ENCODE measurements at places on chromosomes 1 and 21. TPM values are rescaled to one million over a fixed set of nuclear protein-coding genes. Genes with fewer than 3 reads are reported as not detected.
A peak's percentile ranks its signal among the peaks of the same experiment; 100 is the strongest.

DNA sequence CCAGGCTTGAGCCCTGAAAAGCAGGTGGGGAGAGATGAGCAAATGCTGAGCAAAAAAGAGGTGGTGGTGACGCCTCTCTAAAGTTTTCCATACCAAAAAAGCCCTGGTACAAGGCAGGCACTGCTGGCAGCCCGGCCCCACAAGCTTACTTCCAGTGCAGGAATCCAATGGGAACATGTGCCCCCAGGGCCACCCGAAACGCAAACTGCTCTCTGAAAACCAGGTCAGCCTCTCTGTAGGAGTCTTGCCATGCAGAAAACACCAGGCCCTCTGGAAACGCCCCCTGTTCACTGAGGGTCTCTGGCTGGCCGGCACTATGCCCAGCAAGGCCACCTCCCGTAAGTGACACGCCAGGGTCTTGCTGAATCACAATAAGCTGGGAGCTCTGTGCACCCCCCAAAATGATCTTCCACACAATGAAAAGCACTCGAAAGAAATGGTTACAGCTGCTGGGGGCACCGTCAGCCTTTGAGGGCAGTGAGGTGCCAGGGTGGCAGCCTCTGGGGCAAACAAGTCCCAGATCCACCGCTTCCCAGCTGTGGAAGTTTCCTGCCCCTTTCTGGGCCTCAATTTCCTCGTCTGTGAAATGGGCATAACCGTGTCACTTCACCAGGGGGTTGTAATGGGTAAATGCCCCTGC, 170.5 kb downstream of the TOMM20 start:
- DNase-seq: no peak

Gene SHC1
- 37.9 TPM for polyA plus RNA-seq

DNA sequence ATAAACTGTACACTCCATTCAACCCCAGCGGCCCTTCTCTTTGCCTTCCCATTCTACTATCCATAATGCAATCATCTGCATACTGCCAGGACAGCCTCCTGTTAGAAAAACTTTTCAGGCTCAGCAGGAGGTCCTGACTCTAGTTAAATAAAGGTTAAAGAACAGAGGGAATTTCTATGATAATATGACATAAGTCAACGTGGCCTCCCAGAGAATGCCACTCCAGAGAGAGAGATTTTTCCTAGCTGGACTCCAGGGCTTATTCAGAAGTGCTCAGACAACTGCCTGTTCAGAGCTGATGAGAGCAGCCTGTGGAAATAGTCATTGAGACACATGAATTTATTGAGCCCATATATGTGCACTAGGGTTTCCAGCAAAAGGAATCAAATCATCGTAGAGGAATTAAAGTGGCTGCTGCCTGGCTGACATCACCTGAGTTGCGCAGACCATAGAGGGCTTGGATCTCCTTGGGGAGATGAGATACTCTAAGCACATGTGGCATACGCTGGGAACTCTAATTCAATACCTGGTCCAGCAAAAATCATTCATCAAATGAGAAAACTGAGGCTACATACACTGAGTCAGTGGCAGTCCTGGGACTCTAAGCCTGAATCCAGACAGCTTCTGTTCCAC, 736.2 kb downstream of the PTPRU start:
- DNase-seq: no peak

- DNase-seq: peak; percentile 19
Observed at GRCh38 chr1:10764296-10764798, 32.1 kb downstream of the CASZ1 start.

Gene FLG2
- polyA plus RNA-seq: not detected

DNA sequence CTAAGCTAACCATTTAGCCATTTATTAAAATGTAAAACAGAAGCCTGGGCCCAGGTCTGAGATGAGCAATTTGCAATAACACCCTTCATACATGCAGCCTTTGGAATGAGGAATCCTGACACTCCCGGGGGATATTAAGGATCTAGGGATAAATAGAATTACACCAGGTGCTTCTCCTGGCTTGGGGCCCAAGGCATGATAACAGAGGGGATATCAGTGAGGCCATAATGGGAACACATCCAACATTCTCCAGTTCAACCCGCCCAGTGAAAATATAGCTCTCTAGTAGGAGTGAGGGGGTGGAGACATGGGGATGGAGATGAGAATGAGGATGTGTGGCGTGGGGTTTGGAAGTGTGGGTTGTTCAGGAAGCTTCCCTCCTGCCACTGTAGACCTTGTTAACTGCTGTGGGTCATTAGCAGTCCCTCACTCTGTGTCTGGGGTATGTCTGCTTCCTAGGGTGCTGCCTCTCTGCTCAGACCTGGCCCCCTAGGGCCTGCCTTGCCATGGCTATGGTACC, 57.9 kb upstream of the KANK4 start:
- DNase-seq: no peak
